ENCODE measurements at places on chromosomes 12 and 14.
A peak's percentile ranks its signal among the peaks of the same experiment; 100 is the strongest.

DNA sequence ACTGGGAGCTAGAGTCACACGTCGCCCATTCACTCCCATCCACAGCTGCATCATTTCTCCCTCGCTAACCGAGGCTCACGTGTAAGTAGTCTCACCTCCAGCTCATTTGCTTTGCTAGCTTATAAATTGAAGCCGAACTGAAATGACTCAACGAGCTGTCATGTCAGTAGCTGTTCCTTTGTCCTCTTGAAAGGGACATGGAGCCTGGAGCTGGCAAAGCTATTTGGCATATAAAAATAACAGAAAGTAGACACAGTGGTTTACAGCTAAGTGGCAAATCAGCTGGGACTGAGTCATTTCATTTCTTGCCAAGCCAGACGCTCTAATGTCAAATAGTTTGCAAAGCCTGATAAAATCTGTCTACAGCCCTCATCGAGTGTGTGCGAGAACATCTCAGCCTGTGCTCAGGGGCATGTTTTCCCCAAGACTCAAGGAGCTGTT, 114.4 kb upstream of the TMEM233 start:
- DNase-seq: no peak

- no peak for DNase-seq
These were observed 21.5 kb downstream of the PPTC7 start for GRCh38 chr12:110561471-110562201.

DNA sequence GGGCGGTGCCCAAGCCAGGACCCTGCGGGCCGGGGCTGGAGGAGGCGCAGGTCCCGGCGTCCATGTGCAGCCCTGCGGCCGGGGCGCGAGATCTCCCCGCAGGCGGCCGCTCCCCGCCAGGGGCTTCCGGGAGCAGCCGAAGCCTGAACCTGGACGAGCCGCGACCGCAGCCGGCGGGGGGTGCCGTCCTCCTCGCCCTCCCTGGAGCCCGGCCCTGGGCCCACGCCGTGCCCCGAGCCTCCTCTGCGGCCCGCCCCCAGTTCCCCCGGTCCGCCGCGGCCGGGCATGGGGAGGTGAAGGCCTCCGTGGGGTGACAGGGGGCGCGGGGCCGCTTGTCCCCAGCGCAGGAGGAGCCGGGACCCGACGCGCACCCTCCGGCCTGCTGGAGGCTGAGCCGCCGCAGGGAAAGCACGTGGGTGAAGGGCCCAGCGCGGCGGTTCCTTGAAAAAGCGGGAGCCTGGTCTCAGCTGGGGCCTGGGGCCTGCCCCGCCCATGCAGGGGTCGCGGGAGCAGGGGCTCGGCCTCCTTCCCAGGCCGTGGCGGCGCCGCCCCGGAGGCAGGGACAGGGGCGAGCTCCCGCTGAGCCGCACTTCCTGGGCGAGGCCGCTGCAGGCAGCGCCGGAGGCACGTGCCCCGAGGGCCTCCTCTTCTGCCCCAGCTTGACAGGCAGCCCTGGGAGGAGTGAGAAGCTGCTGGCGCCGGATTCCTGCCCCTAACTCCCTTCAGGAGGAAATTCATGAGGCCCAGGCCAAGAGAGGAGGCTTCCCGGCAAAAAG, 55.6 kb upstream of the PPP2R5C start:
- no peak for DNase-seq

- no peak for DNase-seq
These were observed 107.1 kb downstream of the GPR135 start for GRCh38 chr14:59358102-59358501.

- no peak for DNase-seq
These were observed 2.2 kb downstream of the ENO2 start for GRCh38 chr12:6916426-6917200.

GRCh38 chr12:120472521-120472920, 3.0 kb upstream of the SRSF9 start:
- no peak for DNase-seq

GRCh38 chr12:113086249-113087164, 30.0 kb downstream of the DTX1 start:
- no peak for DNase-seq

DNA sequence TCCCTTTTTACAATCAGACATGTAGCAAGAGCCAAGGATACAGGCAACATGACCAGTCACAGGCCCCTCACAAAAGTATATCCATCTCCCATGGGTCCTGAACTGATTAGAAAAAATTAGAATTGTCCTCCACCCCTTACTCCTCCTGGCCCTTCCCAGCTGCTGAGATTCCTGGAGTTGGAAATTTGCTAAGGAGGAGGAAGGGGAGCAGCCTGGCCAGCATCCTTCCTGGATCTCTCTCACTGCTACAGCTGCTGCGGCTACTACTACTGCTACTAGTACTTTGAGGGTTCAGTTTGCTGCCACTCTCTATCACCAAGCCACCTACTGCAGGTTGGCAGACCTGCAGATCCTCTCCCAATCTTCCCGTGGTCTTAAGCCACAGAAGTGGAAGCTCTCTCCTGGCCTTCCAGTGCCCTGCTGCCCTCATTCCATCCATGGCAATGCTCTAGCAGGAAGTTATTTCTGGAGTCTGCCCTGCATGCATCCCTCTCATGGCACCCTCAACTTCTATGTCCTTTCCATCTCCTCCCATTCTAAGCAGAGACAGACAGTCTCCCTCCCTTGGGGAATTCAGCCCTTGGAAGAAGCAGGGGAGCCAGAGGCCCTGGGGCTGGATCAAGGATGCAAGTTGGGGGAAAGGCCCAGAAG, 1.0 kb downstream of the ITGA7 start:
- DNase-seq: no peak

DNA sequence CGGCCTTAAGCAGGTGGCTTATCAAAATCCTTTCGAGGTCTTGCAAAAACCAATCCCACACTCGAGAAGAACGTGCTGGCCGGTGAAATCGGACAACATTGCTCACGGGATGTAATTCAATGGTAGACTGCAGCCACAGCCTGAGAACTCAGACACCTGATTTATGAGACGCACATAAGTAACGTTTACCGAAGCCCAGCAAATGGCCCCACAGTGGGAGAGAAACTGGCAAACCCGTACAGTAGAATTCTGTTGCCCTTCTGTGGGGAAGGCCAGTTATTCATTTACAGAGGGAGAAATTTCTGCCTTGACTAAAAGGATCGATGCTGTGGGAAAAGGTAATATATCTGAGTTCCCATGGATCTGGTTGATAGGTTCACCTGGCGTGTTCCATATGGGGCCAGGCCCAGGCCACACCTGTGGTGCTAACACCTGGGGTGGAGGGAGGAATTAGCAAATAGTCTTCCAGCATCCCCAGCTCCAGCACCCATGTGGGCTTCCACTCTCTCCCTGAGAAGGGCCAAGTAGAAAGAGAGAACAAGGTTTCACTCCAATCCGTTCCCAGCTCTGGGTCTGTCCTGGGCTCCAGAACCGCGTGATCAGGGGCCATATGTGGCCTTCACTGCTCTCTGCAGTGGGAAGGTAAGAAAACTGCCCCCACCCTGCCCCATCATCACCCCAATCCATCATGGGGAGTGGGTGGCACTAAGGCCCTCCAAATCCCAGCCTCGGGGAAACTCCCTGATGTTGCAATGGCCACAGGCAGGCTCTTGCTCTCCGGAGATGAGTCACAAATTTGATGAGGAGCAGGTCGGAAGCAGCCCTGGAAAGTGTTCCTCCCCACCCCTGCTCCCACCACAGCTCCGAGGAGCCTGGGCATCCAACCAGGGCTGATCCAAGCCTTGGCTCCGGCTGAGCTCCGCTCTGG, 12.7 kb downstream of the BDKRB1 start:
- DNase-seq: peak; percentile 81

DNA sequence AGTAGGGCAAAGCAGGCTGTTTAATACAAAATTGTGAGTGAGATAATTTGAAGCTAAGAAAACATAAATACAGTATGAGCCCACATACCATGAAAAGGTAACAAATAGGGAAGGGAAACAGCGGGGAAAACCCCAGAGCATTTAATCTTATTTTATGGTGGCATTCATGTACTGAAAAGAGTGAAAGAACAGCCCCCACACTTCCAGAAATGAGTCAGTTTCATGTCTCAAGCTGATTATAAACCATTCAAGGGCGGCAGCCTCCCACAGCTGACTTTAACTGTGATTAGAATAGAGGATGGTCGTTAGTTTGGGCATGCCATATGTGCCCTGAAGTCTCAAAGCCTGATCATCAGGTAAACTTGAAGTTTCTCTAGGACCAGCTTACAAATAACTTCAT, 64.5 kb downstream of the FOXG1 start:
- no peak for DNase-seq

GRCh38 chr12:89427508-89428156, 75.3 kb upstream of the DUSP6 start:
- no peak for DNase-seq

- DNase-seq: peak; percentile 48
These were observed 37.6 kb upstream of the BCL2L14 start for GRCh38 chr12:12032851-12033797.

DNA sequence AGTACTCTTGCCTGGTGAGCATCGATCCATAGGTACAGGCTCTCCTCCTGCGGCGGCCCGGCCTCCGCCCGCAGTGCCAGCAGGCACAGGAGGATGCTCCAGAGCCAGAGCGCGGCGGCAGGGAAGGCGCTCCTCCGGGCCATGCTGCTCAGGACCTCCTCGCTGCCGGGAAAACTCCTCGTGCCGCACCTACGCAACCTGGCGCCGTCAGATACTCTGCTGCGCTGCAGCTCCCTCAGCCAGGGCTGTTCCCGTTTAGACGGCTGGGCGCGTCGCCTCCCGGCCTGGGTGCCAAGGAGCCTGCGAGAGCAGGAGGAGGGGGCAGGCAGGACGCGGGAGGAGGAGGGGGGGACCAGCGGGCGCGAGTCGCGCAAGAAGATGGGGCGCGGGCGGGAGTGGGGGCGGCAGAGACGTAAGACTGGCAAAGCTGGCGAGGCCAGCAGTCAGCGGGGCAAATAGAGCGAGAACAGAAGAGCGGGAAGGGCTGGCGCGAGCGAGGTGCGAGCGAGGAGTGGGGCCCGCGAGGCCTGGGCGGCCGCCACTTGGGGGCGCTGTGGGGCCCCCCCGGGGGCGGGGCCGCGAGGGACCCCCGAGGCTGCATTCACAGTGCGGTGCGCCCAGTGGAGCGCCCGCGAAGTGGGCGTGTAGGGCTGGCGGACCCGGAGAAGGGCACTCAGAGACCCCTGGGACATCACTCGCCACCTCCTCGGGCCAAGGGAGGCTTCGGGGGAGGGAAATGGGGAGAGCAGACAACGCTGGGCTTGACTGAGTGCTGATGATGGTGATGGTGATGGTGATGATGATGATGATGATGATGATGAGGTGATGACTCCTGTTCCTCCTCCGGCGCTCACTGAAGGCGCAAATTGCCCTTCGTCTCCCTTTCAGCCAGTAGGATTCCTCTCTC, at the start of gene WIF1:
Gene WIF1, minus strand, starts transcription at position 257 of the 907 bp plus-strand sequence. Its CDS starts 114 bp downstream, at position 143.
- DNase-seq: no peak

GRCh38 chr12:75774261-75775052, 257.1 kb downstream of the PHLDA1 start:
- no peak for DNase-seq

DNA sequence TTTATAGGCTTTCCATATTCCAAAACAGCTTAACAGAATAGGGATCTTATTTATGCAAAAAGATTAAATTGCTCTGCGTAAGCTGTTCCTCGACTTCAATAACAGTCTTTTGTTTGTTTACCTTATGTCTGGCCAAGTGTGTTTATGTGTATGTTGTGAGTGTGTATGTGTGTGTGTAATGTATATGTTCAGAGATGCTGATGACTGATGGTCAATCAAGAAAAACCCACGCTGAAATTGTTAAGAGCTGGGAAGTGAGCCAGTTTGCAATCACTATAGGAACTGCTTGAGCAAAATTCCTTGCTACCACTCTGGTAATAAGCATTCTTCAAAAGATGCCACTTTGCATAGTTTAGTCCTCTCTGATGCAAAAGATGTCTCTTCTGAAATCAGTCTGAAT, 59.6 kb downstream of the PRKD1 start:
- DNase-seq: peak; percentile 19

GRCh38 chr14:68824517-68825347, 31.9 kb upstream of the ZFP36L1 start:
- no peak for DNase-seq

DNA sequence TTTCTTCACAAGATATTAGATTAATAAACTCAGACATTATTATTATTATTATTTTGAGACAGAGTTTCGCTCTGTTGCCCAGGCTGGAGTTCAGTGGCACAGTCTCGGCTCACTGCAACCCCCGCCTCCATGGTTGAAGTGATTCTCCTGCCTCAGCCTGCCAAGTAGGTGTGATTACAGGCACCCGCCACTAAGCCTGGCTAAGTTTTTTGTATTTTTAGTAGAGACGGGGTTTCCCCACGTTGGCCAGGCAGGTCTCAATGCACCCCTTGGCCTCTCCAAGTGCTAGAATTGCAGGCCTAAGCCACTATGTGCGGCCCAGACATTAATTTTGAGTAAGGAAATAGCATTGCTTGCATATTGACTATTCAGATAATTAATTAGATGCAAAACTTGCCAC, 554.9 kb upstream of the LRFN5 start:
- DNase-seq: no peak

DNA sequence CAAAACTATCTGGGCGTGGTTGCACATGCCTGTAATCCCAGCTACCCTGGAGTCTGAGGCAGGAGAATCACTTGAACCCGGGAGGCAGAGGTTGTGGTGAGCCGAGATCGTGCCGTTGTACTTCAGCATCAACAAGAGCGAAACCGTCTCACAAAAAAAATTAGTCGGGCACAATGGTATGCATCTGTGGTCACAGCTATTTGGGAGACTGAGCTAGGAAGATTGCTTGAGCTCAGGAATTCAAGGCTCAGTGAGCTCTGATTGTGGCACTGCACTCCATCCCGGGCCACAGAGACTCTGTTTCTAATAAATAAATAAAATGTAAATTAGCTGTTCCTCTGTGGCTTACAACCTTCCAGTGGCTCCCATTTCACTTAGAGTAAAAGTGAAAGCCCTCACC, 28.0 kb downstream of the RCOR1 start:
- DNase-seq: no peak

GRCh38 chr12:104122298-104122697, 15.7 kb downstream of the NFYB start:
- no peak for DNase-seq

DNA sequence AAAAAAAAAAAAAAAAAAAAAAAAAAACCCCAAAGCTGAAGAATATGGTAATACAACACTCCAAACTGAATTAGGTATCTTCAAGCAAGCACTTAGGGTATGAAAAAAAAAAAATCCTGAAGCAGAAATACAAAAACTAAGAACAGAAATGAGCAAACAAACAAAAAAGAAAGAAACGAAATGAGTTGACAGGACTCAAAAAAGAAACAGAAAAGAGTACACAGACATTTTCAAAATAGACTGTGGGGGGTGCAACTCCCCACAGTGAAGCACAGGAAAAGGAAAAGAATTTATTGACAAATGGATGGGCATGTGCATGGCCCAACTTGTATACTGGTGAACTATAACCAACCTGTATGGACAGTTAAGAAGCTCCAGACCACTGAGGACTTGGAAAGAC, 24.6 kb downstream of the RPS6KA5 start:
- no peak for DNase-seq

DNA sequence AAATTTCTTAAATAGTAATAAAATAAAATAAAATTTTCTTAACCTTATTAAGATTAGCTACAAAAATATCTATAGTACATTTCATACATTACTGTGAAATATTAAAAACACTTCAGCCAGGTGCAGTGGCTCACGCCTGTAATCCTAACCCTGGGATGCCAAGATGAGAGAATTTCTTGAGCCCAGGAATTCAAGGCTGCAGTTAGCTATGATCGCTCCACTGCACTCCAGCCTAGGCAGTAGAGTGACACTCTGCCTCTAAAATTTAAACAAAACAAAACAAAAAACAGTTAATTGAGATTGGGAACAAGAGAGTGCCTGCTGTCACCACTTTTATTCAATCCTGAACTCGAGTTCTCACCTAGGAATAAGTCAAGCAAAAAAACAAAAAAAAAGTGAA, 95.0 kb upstream of the CPNE8 start:
- DNase-seq: no peak

- DNase-seq: no peak
These were observed 82.3 kb downstream of the SSPN start for GRCh38 chr12:26277506-26278246.

- no peak for DNase-seq
These were observed 58.9 kb downstream of the GPR65 start for GRCh38 chr14:88063811-88064210.

All from skeletal muscle cell (primary cell).